Activated naive CD8-positive, alpha-beta T cell treated with anti-CD3 and anti-CD28 coated beads, Interleukin-2, amount 50 U/mL, for 24 hours (primary cell): ENCODE measurements at places on chromosomes 6 and 20.
A peak's percentile ranks its signal among the peaks of the same experiment; 100 is the strongest.

- DNase-seq = no peak
- H3K36me3 ChIP-seq = no peaks in the 10 kb centered on the region
- H3K4me3 ChIP-seq = no peak overlapping the region
- no peaks in the 10 kb centered on the region for H3K27me3 ChIP-seq
Observed at GRCh38 chr20:53773792-53774401, 180.3 kb upstream of the ZNF217 start.

GRCh38 chr6:167350731-167351655, 26.1 kb downstream of the TTLL2 start:
- peak overlapping the region; percentile 76 for H3K4me3 ChIP-seq
- no peaks in the 10 kb centered on the region for H3K36me3 ChIP-seq
- peak; percentile 89 for DNase-seq
- H3K4me1 ChIP-seq = peaks cover 24% of the 10 kb centered on the region

GRCh38 chr20:38036366-38036765, 2.8 kb downstream of the RPRD1B start:
- peak overlapping the region; percentile 32 for H3K4me3 ChIP-seq
- H3K4me1 ChIP-seq = peaks cover 62% of the 10 kb centered on the region
- no peaks in the 10 kb centered on the region for H3K27me3 ChIP-seq
- no peak overlapping the region for H3K27ac ChIP-seq
- H3K36me3 ChIP-seq = peaks cover 49% of the 10 kb centered on the region

DNA sequence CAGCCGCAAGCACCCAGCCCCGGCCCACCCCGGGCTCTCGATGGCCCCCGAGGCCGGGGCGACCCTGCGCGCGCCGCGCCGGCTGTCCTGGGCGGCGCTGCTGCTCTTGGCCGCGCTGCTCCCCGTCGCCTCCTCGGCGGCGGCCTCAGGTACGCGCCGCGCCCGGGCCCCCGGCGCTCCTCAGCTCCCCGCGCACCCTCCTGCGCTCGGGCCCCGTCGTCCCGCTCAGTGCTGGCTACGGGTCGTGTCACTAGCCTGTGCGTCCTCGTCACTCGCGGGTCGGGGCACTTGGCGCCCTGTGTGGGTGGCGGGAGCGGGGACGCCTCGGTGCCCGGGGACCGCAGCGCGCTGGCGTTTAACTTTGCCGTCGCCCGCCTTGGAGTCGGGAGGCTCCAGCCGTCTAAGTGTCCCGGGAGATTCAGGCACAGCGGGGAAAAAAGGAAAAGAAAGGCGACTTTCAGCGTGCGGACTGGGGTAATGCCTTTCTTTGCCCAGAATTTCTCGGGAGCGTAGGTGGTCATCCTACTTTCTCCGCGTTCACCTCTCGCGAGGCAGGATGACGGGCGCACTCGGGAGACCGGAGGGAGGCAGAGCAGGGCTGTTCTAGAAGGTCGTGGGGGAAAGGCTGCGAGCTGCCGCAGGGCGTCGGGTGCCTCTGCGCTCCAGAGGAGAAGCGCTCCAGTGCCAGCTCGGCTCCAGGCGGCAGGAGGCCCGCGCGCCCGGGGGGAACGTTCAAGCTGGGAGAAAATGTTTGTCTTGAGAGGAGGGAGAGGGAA, 545 bp downstream of the FNDC1 start:
- peak overlapping the region; percentile 60 for H3K4me3 ChIP-seq
- DNase-seq = peak; percentile 32
- H3K4me1 ChIP-seq = peaks cover 16% of the 10 kb centered on the region
- no peaks in the 10 kb centered on the region for H3K36me3 ChIP-seq

- peaks cover 26% of the 10 kb centered on the region for H3K4me1 ChIP-seq
- H3K36me3 ChIP-seq = peaks cover 2% of the 10 kb centered on the region
- no peak overlapping the region for H3K4me3 ChIP-seq
- H3K27ac ChIP-seq = no peak overlapping the region
- DNase-seq = no peak
Observed at GRCh38 chr20:36728986-36729385, 16.9 kb downstream of the NDRG3 start.

DNA sequence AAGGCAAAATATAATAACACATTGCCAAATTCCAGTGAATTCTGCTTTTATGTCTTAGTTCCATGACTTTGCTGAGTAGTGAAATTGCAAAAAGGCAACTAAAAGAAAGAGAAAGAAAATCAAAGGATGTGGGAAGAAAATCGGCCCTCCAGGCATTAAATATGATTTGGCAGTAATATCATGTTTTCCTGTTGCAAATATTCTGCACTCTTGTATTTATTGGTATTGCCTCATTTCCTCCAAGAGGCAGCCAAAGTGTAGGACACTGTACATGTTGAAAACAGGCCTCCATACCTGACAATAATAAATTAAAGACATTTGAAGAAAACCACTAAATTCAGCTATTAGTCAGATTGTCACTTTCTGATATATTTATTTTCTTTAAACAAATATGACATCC, 460.0 kb upstream of the NOX3 start:
- H3K4me1 ChIP-seq = no peaks in the 10 kb centered on the region
- no peak overlapping the region for H3K27ac ChIP-seq
- no peaks in the 10 kb centered on the region for H3K36me3 ChIP-seq
- no peaks in the 10 kb centered on the region for H3K27me3 ChIP-seq
- DNase-seq = no peak
- no peak overlapping the region for H3K4me3 ChIP-seq

GRCh38 chr20:54980103-54980960, 504.9 kb downstream of the DOK5 start:
- H3K36me3 ChIP-seq = no peaks in the 10 kb centered on the region
- no peaks in the 10 kb centered on the region for H3K4me1 ChIP-seq
- no peak overlapping the region for H3K4me3 ChIP-seq

DNA sequence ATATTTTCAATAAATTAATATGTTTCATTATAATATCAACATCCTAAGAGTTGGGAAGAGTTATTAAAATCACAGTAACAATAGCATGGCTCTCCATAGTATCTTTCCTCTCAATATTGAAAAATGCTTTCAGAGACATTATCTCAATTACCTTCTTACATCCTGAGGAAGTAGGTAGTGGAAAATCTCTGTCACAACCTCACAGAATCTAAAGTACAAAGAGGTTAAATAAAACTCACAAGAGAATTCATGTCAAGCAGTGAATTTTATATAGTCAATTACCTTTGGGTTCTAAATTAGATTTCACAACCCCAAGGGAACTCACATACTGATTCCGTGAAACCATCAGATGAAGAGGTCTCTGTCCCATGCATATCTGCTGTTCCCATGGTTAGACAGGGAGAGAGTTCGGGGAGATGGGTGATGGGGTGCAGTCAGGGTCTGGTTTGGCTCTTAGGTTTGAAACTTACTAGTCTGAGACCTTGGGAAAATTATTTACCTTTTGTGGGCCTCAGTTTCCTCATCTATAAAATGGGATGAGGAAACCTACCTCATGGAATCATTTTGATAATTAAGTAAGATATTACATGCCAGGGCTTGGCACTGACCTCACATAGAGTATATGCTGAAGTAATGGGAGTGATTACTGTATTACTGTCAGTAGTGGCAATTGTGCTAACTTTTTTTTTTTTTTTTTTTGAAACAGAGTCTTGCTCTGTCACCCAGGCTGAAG, 74.0 kb upstream of the SNX9 start:
- no peak for DNase-seq
- H3K27ac ChIP-seq = peak overlapping the region; percentile 77
- no peak overlapping the region for H3K4me3 ChIP-seq
- peaks cover 61% of the 10 kb centered on the region for H3K4me1 ChIP-seq
- H3K36me3 ChIP-seq = peaks cover 3% of the 10 kb centered on the region

DNA sequence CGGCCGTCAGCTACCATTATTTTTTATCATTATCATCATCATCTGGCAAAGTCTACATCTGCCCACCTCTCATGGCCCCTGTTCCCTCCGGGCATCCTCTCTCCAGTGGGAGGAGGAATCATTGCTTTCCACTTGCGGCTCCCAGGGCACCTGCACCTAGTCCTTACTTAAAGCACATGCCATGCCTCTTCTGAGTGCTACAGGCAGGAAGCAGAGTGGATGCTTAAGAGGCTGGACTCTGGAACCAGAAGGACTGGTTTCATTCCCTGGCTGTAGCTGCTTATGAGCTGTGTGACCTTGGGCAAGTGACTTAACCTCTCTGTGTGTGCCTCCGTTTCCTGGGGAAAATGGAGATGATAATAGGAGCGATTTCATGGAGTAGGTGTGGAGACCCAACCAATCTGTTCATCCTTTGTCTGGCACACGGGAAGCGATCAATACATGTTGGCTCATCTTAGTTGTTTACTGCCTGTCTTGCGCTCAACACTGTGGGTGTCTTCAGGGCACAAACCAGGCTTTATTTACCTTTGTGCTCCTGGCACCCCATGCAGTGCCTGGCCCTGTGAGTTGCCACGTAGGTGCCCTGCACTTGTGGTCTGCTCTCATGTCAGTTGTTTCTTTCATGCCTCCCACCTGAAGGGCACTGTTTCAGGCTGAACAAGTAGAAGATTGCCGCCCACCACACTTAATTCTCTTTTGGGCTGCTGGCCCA, 317.0 kb upstream of the SULF2 start:
- no peak overlapping the region for H3K27ac ChIP-seq
- H3K36me3 ChIP-seq = no peaks in the 10 kb centered on the region
- H3K27me3 ChIP-seq = peaks cover 1% of the 10 kb centered on the region
- no peak overlapping the region for H3K4me3 ChIP-seq
- DNase-seq = no peak

- peaks cover 11% of the 10 kb centered on the region for H3K27me3 ChIP-seq
- H3K36me3 ChIP-seq = no peaks in the 10 kb centered on the region
- no peak overlapping the region for H3K27ac ChIP-seq
- no peak overlapping the region for H3K4me3 ChIP-seq
- H3K4me1 ChIP-seq = peaks cover 7% of the 10 kb centered on the region
Observed at GRCh38 chr6:31943742-31944141, 2.2 kb upstream of the CFB start.

- no peaks in the 10 kb centered on the region for H3K27me3 ChIP-seq
- H3K4me1 ChIP-seq = peaks cover 6% of the 10 kb centered on the region
- DNase-seq = no peak
- H3K4me3 ChIP-seq = no peak overlapping the region
- H3K36me3 ChIP-seq = no peaks in the 10 kb centered on the region
- no peak overlapping the region for H3K27ac ChIP-seq
Observed at GRCh38 chr6:141258516-141258915, 874.2 kb upstream of the GJE1 start.

DNA sequence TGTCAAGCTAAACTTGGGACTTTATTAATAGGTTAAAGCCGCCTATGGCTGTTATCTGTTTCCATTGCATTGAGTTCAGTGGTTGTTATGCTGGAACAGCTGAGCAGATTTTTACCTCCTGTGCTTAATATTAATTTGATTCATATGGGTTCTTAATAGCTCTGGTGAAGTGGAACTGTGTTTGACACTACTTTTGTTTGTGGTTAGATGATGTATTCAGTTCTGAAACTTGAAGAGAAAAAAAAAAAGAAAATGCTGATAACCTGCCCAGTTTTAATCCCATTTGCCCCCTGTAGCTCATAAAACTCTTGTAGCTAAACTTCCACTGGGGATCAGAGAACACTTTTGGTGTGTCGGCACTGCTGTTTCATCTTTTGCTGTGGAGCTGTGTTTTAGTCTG, 117.8 kb downstream of the ZDHHC14 start:
- no peak for DNase-seq
- H3K27ac ChIP-seq = no peak overlapping the region
- H3K4me3 ChIP-seq = no peak overlapping the region

GRCh38 chr6:13989496-13990144, 64.9 kb downstream of the RNF182 start:
- no peak overlapping the region for H3K4me3 ChIP-seq
- no peak overlapping the region for H3K27ac ChIP-seq
- peaks cover 39% of the 10 kb centered on the region for H3K27me3 ChIP-seq
- no peak for DNase-seq
- no peaks in the 10 kb centered on the region for H3K4me1 ChIP-seq

- DNase-seq = no peak
- peaks cover 14% of the 10 kb centered on the region for H3K36me3 ChIP-seq
- H3K4me3 ChIP-seq = no peak overlapping the region
- H3K27me3 ChIP-seq = no peaks in the 10 kb centered on the region
Observed at GRCh38 chr6:31725502-31726350, 2.6 kb downstream of the MPIG6B start.

- H3K27me3 ChIP-seq = peaks cover 17% of the 10 kb centered on the region
- H3K4me1 ChIP-seq = no peaks in the 10 kb centered on the region
- no peaks in the 10 kb centered on the region for H3K36me3 ChIP-seq
- no peak overlapping the region for H3K4me3 ChIP-seq
- no peak for DNase-seq
Observed at GRCh38 chr20:47914792-47915191, 129.5 kb upstream of the SULF2 start.
